ENCODE measurements at places on chromosomes 4 and X.

DNA sequence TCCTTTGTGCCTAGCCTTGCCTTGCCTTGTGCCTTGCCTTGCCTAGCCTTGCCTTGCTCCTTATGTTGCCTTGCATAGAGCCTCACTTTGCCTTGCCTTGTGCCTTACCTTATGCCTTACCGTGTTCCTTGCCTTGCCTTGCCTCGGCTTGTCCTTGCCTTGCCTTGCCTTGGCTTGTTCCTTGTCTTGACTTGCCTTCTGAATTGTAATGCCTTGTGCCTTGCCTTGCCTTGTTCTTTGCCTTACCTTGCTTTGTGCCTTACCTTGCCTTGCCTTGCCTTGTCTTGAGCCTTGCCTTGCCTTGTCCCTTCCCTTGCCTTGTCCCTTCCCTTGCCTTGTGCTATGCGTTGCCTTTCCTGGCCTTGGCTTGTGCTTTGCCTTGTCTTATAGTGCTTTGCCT lies 90.2 kb downstream of the TAB3 start:
- DNase-seq = no peak

DNA sequence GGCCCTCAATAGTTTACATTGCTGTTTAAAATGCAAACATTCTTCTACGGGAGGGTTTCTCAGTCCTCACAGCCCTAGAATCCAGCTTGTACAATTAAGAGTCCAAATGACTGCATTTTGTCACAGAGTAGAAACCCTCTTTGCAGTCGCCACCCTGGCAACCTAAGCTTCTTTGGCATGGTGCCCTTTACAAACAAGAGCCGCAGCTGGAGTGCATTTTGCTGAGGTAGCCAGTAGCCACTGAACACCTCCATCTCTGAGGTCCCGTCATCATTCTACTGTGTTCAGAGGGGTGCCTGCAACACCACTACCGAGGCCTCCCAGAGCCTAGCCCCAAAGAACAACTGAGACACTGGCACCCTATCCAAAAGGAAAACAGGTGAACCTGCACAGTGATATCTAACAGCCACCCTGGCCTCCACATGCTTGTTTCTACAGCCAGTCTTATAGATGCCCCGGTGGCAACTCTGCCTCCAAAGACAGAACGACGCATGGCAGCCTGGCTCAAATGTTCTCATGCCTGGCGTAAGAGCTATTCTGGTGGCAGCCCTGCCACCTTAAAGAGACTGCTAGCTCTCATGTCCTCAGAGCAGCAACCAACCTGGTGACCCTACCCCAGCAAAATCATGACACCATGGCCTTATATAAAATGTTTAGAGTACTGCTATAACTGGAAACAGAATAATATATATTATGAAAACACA lies 801.9 kb downstream of the TECRL start:
- DNase-seq = no peak

GRCh38 chr4:90128961-90129495 lies 1.8 kb downstream of the CCSER1 start:
- no peak for DNase-seq

GRCh38 chr4:77819404-77819842 lies 255 bp upstream of the CNOT6L start:
- DNase-seq = no peak

GRCh38 chrX:57329008-57329407 lies 42.5 kb downstream of the FAAH2 start:
- no peak for DNase-seq
